T1000 (cell line): ENCODE measurements at places on chromosomes 12 and 14.

- no peak for DNase-seq
These were observed 48.7 kb downstream of the SETD3 start for GRCh38 chr14:99431986-99432385.

DNA sequence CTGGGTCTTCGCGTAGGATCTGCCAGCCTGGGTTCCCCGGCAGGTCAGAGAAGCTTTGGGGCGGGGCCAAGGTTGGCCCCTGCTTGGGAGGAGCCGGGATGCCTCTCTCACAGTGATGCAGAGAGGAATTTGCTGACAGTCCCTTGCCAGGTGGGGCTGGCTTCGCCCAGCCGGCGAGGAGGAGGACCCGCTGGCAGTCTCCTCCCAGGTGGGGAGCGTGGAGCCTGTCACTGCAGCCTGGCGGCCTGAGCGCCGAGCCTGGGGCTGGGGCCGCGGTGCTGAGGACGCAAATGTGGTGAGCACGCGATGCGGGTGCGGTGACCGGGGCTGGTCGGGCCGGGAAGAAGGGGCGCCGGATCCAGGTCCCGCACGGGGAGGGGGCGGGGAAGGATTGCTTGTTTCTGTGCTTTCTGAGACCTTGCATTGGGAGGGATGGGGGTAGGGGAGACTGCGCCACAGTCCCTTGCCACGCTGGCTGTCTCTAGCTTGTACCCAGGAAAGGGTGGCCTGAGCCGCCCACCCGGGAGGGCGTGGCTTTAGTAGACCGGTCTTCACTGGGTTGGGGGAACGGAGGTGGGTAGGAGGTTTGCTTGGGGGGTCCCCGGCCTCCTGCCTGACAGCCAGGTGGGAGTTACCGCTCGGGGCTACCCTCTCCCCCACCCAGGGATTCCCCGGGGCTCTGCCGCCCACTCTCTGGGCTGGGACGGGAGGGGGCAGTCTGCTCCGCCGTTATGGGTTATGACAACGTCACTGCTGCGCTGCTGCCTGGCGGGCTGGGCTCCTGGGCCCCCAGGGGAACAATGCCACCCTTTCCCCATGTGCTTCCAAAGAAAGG, at the start of gene TMEM63C:
Gene TMEM63C, plus strand, starts transcription at position 196 of the 835 bp plus-strand sequence. CDS start 37,016 bp downstream, outside the sequence.
- DNase-seq: no peak

DNA sequence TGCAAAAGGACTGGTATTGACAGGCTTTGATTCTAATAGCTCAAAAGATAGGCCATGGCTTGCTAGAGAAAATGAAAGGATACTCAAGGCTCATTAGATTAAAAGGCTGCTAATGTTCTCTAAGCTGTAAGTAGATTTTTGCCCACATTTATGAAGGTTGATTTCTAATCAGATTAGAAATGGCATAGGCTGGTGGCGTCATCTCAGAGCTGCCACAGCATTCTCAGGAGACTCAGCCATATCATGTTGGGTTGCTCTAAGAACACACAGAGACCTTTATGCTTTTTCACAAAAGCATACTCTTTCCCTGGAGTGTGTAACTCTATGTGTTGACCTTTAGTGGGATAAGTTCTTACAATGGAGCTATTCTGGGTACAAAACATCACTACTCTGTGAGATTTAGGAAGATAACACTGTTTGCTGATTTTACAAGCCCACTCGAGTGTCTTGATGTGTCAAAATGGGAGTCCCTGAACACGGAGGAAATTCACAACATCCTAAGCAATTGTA, 576.0 kb downstream of the NRXN3 start:
- DNase-seq: no peak

- no peak for DNase-seq
These were observed 257.8 kb downstream of the DPF3 start for GRCh38 chr14:72636094-72636493.

- DNase-seq: no peak
These were observed 18.3 kb upstream of the TXNRD1 start for GRCh38 chr12:104197264-104197663.

GRCh38 chr12:130954544-130954831, 781 bp downstream of the ADGRD1 start:
- no peak for DNase-seq

GRCh38 chr14:44448951-44449358, 58.1 kb downstream of the FSCB start:
- DNase-seq: no peak

- no peak for DNase-seq
These were observed 141.8 kb downstream of the CACNA1C start for GRCh38 chr12:2194571-2194970.

DNA sequence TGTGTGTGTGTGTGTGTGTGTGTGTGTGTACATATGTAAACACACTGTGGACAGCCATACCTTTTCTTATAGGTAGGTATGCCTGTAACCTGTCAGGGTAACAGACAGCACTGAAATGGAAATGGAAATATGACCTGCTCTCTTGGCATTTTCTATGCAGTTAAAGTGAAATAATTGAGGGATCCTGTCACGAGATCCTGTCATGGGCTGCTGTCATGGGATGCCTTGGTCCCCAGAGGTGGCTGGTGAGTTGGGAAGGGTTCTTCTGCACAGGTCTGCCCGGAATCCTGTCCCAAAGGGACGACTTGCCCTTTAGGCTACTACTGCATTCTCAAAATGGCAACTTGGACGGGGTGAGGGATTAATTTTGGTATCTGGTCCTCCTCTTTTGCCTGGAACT, 47.3 kb downstream of the ELK3 start:
- DNase-seq: no peak

- DNase-seq: peak; percentile 85
These were observed at the start of gene FERMT2 for GRCh38 chr14:52950898-52951680. TSS of gene FERMT2 (minus strand) at chr14:52951050. CDS start at chr14:52950568, 482 bp downstream.

DNA sequence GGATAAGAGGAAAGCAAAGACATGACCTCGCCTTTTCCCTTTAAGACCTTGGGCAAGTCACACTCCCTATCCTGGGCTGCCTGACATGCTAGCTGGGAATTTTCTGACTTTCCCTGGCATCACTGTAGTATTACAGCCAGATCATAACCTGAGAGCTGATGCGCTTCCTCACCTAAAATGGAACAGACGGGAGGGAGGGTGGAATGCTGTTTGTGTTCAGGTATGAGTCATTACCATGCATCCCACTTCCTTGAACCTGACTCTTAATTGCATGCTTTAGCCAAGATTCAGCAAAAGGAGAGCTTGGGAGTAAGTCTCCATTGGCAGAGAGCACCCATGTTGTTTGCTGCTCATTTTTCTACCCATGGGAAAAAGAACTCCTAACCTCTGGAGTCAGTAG, 156.5 kb downstream of the KCNK10 start:
- no peak for DNase-seq

DNA sequence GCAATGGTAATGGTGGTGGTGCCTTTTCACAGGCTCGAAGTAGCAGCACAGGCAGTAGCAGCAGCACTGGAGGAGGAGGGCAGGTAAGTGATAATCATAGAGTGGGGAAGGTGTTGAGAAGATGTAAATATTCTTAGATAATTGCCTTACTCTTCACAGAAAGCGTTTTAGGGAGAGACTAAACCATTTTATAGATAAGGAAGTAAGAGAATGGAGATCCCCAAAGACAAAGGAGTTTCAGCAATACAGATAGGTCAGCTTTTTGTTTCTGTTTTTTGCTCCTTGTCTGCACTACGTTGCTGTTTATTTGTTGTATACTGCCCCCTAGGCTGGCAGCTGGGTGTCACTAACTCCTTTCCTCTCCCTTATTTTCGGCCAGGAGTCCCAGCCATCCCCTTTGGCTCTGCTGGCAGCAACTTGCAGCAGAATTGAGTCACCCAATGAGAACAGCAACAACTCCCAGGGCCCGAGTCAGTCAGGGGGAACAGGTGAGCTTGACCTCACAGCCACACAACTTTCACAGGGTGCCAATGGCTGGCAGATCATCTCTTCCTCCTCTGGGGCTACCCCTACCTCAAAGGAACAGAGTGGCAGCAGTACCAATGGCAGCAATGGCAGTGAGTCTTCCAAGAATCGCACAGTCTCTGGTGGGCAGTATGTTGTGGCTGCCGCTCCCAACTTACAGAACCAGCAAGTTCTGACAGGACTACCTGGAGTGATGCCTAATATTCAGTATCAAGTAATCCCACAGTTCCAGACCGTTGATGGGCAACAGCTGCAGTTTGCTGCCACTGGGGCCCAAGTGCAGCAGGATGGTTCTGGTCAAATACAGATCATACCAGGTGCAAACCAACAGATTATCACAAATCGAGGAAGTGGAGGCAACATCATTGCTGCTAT, 2.0 kb downstream of the SP1 start:
- DNase-seq: no peak

- no peak for DNase-seq
These were observed 2.9 kb upstream of the HOXC12 start for GRCh38 chr12:53951577-53952334.

DNA sequence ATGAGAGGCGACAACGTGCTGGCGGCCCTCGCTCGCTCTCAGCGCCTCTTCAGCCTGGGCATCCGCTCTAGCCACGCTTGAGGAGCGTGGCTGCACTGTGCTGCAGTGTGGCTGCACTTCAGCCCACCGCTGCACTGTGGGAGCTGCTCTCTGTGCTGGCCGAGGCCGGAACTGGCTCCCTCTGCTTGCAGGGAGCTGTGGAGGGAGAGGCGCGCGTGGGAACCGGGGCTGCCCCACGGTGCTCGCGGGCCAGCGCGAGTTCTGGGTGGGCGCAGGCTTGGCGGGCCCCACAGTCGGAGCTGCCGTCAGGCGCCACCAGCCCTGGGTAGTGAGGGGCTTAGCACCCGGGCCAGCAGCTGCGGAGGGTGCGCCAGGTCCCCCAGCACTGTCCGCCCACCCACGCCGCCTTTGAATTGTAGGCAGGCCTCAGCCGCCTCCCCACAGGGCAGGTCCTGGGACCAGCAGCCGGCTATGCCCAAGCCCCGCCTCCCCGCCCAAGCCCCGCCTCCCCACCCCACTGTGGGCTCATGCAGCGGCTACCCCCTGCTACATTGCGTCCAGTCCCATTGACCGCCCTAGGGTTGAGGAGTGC, 974.2 kb downstream of the FSCB start:
- no peak for DNase-seq

DNA sequence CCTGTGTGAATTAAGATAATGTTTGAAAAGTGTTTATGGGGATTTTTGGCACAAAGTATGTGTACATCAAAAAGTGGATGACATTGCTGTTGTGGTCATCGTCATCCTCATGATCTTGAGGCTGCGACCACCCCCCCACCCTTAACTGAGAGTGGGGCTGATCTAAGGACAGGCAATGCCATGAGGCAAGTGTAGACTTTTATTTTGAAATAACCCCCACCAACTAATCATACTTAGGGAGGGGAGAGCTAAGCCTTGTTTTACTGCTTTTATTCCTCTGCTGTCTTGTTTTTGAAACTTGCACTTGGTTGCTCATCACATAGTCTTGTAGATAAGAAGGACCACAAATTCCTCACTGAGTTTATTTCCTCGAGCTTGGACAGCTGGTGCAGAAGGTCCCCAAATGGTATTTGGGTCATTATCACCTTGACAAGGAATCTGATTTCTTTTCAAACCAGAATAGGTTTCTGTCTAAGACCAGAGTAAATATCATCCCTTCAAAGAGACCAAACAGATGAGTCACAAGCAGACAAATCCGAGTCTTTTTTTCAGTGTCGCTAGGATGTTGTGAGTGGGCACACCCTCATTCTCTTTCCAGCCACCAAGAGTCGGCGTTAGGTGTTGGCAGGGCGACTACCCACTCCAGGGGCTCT, 23.9 kb upstream of the SMOC1 start:
- DNase-seq: no peak

DNA sequence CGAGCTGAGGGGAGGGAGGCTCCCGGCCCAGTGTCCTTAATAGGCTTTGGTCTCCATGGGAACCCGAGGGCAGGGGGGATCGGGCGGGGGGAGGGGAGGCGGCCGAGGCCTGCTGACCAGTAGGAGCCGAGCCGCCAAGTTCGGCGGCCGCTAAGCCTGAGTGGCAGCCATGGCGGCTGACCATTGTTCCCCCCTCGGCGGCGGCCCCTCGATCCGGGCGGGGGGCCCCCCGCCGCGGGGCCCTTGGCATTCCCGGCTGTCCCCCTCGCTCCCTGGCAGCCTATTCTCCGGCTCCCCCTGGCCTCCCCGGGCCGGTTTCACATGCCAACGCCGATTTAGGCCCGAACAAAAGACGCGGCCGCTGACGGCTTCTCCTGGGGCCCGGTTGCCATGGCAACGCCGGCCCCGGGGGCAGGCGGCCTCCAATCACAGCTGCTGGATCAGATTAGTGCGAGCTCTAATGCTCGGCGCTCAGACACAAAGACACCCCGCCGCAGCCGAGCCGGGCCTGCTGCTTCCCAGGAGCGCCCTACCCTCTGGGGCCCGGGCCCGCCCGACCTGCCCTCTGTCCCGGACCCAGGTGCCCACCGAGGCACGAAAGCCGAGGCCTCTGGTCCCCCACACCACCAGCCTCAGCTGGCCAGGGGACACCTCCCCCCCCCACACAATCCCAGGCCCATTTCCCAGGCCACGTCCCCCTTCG, 7.3 kb downstream of the MSI1 start:
- DNase-seq: no peak

GRCh38 chr12:89160716-89161123, 191.6 kb downstream of the DUSP6 start:
- DNase-seq: peak; percentile 49

DNA sequence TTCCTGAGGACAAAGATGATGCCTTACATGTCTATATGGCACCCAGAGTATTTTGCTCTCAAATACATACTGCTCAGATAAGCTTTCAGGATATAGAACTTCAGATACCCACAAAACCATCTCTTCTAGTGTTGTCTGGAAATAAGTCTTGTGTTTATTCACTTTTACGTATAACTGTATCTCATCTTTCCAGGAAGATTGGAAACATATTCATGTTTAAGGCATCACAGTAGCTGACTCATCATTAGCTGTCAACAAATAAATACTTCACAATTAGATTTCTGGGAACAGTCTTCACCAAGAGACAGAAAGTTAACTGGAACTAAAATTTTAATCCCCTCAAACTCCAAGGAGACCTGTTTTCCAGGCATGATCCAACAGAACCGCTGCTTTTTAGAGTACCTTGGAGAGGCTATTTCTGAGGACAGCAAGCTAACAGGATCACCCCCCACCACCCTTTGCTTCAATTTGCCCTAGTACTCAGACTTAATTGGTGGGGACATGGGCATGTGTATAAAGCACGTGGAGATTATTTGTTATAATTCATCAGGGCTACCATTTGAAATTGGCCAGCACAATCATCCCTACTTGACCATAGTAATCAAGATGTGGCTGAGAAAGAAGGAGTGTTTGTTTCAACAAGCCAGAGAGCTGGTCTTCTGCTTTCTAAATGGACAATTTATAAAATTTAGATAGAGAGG, 129.3 kb upstream of the HIF1A start:
- no peak for DNase-seq

DNA sequence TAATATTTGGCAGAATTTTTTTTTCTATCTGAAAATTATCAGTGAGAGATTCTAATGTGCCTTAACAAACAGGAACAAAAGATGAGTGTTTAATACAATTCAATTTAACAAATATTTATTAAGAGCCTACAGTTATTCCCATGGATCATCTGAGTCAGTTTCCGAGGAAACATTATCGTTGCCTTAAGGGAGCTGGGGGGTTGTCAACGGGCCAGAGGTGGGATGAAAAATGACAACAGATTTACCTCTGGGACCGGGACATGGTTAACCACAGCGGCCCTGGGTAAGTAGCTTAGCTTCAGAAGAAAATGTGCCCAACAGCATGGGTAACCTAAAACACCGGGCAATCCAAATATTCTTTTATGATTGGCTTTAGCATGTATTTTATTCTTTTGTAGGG, 113.6 kb downstream of the DAD1 start:
- no peak for DNase-seq

- no peak for DNase-seq
These were observed 67.0 kb downstream of the C2CD5 start for GRCh38 chr12:22477166-22477893.

- DNase-seq: no peak
These were observed 46.5 kb downstream of the PIWIL1 start for GRCh38 chr12:130384234-130384633.

- no peak for DNase-seq
These were observed 537.4 kb downstream of the PRKD1 start for GRCh38 chr14:29390081-29390832.

- no peak for DNase-seq
These were observed 877.1 kb downstream of the C12orf50 start for GRCh38 chr12:87152075-87152474.
